ENCODE measurements at places on chromosomes 1 and 21. TPM values are rescaled to one million over a fixed set of nuclear protein-coding genes. Genes with fewer than 3 reads are reported as not detected.

The NRAS gene
- total RNA-seq = 84.0 TPM

The KRTCAP2 gene
- total RNA-seq = 74.6 TPM

The MPZ gene
- total RNA-seq = 1.6 TPM

The MGST3 gene
- 162 TPM for total RNA-seq

The ACTL8 gene
- under 0.01 TPM for total RNA-seq

The ACTA1 gene
- total RNA-seq = 0.41 TPM

The FUCA1 gene
- total RNA-seq = 21.6 TPM

The NBPF12 gene
- total RNA-seq = 12.2 TPM

The WDR64 gene
- not detected for total RNA-seq

The LORICRIN gene
- total RNA-seq = not detected

The OR2M3 gene
- under 0.01 TPM for total RNA-seq

The USH2A gene
- total RNA-seq = under 0.01 TPM

The CR2 gene
- total RNA-seq = not detected

The OR14K1 gene
- total RNA-seq = not detected

The IQCC gene
- total RNA-seq = 3.3 TPM

The MMP23B gene
- 0.82 TPM for total RNA-seq

The VANGL1 gene
- total RNA-seq = 2.9 TPM

The TMEM82 gene
- not detected for total RNA-seq

The EFNA4 gene
- 0.82 TPM for total RNA-seq

The NBPF6 gene
- total RNA-seq = not detected

The BCAR3 gene
- 4.1 TPM for total RNA-seq
